ENCODE measurements at places on chromosomes 5 and 9. TPM values are rescaled to one million over a fixed set of nuclear protein-coding genes. Genes with fewer than 3 reads are reported as not detected.

Gene DIRAS2
- not detected for total RNA-seq

Gene MELK
- total RNA-seq = 78.4 TPM

Gene GZMA
- not detected for total RNA-seq

Gene RNF183
- not detected for total RNA-seq

Gene SLC1A1
- total RNA-seq = 0.79 TPM

Gene RLN2
- not detected for total RNA-seq

Gene MSMP
- not detected for total RNA-seq

Gene VCAN
- total RNA-seq = 12.7 TPM

Gene TMEM215
- total RNA-seq = 0.03 TPM

Gene EPB41L4B
- total RNA-seq = 21.3 TPM

Gene POU4F3
- 0.10 TPM for total RNA-seq

Gene FCN2
- total RNA-seq = not detected

Gene SUSD3
- total RNA-seq = 0.93 TPM

Gene INSYN2B
- total RNA-seq = 0.71 TPM

Gene GRXCR2
- total RNA-seq = not detected

Gene CDH6
- total RNA-seq = 0.22 TPM

Gene NUTM2G
- total RNA-seq = not detected

Gene NTRK2
- not detected for total RNA-seq

Gene UGT3A1
- not detected for total RNA-seq

Gene MZB1
- not detected for total RNA-seq

Gene PFN3
- not detected for total RNA-seq

Gene GPBP1
- 39.3 TPM for total RNA-seq

Gene N4BP3
- total RNA-seq = 0.67 TPM

Gene TENT4A
- 20.3 TPM for total RNA-seq

Gene FUT7
- not detected for total RNA-seq

Gene ENTPD2
- total RNA-seq = 2.1 TPM

Gene IPPK
- total RNA-seq = 11.9 TPM

Gene STC2
- 38.1 TPM for total RNA-seq

Gene LRRC26
- total RNA-seq = 1.2 TPM

Gene RGS7BP
- not detected for total RNA-seq

Gene CCDC192
- total RNA-seq = not detected

Gene TXNDC8
- total RNA-seq = not detected

Gene CLIC3
- 5.1 TPM for total RNA-seq

Gene STPG3
- total RNA-seq = not detected

Gene PHF24
- total RNA-seq = 0.08 TPM

Gene SLC6A3
- 0.53 TPM for total RNA-seq

Gene ASPN
- total RNA-seq = not detected

Gene SPINK7
- not detected for total RNA-seq

Gene PCA3
- not detected for total RNA-seq

Gene IRX4
- total RNA-seq = 0.25 TPM

Gene PPP3R2
- total RNA-seq = not detected

Gene LCN15
- not detected for total RNA-seq

Gene CACNA1B
- total RNA-seq = 0.05 TPM

Gene PNPLA7
- total RNA-seq = 0.81 TPM

Gene NOXA1
- total RNA-seq = 1.9 TPM
